ENCODE measurements at places on chromosomes 5 and 9.
A peak's percentile ranks its signal among the peaks of the same experiment; 100 is the strongest.

GRCh38 chr5:58259685-58260152 is 200.2 kb downstream of the PLK2 start:
- peak; percentile 89 for DNase-seq

DNA sequence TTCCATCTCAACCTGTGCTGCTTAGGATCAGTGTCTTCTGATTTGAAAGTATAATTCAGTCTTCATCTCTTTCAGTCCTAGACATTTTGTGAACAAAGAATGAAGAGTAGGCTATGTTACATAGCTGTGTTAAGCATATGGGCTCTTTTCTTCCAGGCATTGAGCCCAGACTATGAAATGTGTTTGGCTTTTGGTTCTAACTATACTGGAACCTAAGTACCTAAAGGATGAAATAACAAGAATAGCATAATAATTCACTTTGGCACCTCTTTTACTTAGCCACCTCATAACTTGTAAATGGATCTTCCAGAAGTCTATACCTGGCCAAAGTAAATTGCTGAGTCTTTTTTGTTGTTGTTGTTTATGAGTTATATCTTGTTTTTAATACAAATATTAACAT is 71.4 kb downstream of the SLF1 start:
- no peak for DNase-seq

- no peak for DNase-seq
Observed at GRCh38 chr9:90842996-90843395, 41.4 kb downstream of the SYK start.

- no peak for DNase-seq
Observed at GRCh38 chr9:109230277-109230676, 63.2 kb upstream of the FRRS1L start.

DNA sequence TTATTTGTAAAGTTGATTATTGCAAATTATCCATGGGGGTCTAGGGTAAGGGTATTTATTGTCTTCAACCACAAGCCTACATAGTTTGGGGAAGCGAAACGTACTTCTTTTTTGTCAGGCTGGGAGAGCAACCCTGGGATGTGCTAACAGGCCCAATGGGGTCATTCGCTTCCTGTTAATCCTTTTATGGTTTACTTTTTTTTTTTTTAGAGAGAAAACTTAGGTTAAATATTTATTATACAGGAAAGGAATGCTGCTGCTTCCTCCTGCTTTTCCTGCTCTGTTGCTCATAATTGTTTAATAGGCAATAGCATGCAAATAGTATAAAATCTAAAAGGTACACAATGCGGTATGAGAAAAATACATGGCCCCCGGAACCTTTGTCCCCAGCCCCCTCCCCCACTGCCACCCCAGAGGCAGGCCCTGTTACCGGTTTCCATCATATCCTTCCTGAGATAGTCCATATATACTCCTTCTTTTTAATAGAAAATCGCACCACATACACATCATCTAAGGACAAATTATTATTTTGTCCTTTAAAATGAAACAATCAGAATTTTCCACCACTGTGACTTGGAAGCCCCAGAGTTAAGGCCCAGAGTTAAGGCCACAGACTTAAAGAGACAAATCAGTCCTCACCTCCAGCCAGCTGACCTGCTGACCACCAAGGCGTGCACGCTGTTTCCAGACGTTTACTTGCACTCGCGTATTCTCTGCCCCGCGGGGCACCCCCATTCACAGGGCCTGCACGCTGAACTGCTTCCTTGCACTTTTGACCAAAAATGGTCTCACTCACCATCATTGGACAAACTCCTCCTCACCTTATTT is 83.9 kb downstream of the NDFIP1 start:
- no peak for DNase-seq

GRCh38 chr5:169721771-169722170 is 84.7 kb downstream of the DOCK2 start:
- DNase-seq, result no peak

GRCh38 chr9:35867538-35867937 is 2.7 kb downstream of the OR13J1 start:
- DNase-seq, result no peak

DNA sequence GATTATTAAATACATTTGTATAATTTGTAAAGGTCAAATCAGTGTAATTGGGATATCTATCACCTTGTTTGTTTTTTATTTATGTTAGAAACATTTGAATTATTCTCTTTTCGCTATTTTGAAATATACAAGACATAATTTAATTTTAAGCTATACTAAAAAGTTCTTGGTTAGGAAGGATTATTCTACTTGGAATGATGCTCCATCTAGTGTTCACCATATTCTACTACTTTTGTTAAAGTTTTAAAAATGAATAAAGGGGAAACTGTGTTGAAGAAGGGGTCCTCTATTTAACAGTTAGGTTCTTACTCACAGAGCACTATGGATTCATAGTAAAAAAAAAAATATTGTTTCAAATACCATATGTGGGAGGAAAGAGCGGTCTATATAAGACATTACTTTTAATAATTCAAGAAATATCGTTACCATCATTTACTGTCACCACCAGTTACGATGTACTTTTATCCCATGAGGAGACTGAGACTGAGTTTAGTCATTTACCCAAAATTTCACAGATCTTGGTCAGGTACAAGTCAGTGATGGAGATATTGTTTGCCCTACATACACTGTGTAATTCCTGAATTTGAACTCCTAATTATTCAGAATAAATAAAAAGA is 6.3 kb upstream of the STOM start:
- no peak for DNase-seq

DNA sequence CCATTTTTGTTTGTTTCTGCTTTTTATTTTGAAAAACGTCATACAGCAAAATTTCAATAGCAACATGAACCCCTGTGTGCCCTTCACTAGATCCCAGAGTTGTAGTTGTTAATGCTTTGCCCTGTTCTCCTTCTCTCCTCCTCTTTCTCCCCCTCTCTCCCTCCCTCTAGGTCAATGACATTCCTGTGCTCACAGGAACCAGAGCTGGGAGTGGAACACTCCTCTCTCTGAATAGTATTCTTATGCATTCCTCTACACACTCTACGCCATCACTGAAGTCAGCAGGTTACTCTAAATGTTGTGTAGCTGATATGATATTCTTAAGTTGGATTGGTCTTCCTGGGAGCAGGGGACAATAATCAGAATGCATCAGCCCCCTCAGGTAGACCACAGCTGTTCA is 243.4 kb downstream of the SYK start:
- DNase-seq, result no peak

DNA sequence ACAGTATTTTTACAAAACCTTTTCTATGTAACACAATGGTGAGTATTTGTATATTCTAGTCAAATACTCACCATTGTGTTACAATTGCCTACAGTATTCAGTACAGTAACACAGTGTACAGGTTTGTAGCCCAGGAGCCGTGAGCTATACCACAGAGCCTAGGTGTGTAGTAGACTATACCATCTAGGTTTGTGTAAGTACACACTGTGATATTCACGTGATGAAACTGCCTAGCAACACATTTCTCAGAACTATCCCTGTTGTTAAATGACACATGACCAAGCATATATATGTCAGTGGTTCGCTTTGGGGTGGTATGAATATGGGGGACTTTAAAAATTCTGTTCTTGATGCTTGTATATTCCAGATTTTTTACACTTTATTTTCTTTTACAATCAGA is 21.3 kb downstream of the SH3PXD2B start:
- DNase-seq, result no peak

DNA sequence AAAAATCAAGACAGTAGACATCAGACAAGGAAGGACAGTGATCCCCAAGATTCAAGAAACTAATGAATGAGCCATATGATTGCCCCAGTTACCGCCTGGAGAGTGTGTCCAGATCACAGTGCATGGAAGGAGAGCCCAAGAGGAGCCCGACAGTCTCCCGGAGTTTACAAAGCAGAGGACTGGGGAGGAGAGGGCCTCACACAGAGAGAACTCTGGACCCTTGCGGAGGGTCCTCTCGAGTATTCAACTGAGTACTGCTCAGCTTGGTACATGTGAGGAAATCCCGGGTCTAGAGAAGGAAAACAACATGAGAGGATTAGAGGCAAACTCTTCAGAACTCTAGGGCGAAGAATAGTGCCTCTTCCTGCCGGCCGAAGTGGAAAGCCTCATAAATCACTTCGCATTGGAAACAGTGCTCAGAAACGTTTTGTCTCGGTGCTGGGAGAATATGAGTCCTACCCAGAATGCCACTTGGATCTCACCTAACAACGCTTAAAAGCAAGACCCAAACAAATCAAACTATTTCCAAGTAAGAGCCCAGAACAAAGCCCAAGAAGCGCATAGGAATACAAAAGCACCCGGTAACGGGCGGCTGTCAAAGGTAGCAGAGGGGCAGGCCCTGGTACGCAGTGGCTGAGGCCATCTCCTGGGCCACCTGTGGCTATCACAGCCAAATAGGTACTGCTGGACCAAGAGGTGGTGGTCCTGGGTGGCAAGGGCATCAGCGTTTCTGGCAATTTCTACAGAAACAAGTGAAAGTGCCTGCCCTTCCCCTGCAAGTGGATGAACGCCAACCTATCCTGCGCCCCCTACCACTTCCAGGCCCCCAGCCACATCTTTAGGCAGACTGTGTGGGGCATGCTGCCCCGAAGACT is 36.0 kb downstream of the FAM78A start:
- no peak for DNase-seq

DNA sequence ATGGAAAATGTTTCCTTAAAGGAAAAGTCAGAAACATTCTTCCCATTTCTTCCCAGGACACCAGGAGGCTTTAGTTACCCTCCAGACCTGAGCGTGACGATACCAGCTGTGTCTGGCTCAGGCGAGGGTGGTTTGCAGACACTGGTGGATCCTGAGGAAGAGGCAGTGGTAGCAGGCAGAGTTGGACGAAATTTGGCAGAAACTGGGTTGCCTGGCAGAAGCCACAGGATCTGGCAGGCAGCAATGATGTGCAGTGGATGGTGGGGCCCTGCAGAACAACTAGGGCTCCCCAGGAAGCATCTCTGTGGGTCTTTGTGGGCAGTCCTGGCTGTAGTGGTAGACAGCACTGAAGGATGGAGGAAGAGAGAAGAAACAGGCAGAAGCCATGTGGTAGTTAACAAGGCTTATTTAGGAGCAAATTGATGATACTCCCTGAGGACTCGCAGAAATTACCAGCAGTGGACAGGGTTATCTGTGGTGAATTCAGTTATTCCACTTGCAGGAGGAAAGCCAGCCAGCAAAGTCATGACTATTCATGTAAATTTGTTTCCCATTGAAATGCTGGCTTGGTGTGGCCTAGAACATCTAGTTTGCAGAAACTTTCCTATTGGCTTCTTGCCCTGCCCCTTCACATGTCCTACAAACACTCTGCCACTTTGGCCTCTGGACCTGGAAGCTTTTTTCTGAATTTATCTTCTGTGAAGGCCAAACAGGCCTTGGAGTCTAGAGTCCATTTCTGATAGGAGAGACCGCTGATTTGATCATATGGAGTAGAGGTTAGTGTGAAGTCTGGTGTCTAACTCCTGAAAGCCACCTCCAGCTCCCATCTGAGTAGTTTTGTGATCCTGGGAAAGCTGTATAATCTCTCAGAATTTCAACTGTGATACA is 212.0 kb downstream of the DMRT2 start:
- DNase-seq, result no peak

- no peak for DNase-seq
Observed at GRCh38 chr5:153618867-153619266, 128.4 kb downstream of the GRIA1 start.

DNA sequence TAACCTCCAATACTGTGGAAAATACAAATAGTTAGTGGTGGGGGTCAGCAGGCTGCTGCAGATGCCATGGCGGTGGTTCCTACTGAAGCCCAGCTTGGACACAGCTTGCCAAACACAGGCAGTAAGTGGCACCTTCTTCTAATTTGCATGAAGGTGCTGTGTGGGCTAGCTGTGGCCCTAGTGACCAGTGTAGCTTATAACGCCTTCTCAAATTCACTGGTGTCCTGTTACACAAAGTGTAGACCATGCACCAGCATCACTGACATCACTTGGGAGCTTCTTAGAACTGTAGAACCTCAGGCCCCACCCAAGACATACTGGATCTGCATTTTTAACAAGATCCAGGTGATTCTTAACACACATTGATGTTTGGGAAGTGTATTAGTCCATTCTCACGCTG is 58.8 kb upstream of the TGFBR1 start:
- no peak for DNase-seq

Data from NCI-H460 (cell line).